ENCODE measurements at places on chromosomes 11 and 22.
A peak's percentile ranks its signal among the peaks of the same experiment; 100 is the strongest.

GRCh38 chr11:118153516-118153915 is 893 bp upstream of the SCN4B start:
- no peak for DNase-seq

GRCh38 chr11:119790476-119790875 is 61.5 kb upstream of the NECTIN1 start:
- no peak for DNase-seq

GRCh38 chr22:45320357-45320976 is 10.7 kb downstream of the FAM118A start:
- no peak for DNase-seq

DNA sequence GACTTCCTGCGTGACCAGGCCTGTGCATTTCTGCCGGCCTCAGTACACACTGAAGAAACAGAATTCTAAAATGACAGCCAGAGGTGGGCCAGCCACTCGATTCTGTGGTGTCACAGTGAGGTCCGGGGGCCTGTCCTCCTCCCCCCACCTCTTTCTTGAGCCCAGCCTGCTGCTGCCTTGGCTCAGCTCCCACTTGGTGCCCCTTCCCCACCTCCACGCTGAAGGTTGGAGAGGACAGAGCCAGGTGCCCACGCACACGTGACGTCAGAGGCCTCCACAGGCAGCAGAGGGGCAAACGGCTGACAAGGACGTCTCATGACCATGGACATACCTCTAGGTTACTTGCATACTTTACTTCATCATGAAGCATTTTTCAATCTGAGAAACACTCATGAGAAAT is 78.0 kb upstream of the SHANK2 start:
- no peak for DNase-seq

GRCh38 chr11:6040874-6041273 is 10.3 kb upstream of the OR56A1 start:
- DNase-seq: no peak

- peak; percentile 90 for DNase-seq
Observed at GRCh38 chr11:18383388-18384156, 10.8 kb upstream of the LDHA start.

- DNase-seq: no peak
Observed at GRCh38 chr11:88188251-88188931, 13.1 kb upstream of the RAB38 start.

GRCh38 chr11:128663824-128664223 is 30.0 kb upstream of the FLI1 start:
- no peak for DNase-seq

DNA sequence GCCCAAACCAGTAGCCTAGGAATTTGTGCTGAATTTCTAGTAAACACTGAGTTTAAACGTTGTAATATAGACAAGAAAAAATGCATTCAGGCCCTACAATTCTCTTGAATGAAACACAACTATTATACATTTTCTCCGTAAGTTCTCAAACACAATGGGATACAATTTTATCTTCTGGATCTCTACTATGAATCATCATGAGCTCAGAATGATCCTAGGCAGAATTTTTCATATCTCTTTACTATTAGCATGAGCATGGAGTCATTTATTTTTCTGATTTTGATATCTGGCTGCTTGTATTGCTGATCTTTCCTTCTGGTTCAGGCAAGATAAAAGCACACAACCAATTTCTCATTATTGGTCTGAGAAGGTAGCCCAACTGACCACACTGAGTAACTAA is 1123.4 kb upstream of the RAG2 start:
- DNase-seq: no peak

GRCh38 chr11:9230296-9230695 is 34.9 kb downstream of the DENND5A start:
- no peak for DNase-seq

GRCh38 chr11:123640677-123641494 is 13.5 kb downstream of the SCN3B start:
- DNase-seq: peak; percentile 82

Measured in activated CD4-positive, alpha-beta T cell treated with anti-CD3 and anti-CD28 coated beads, Interleukin-2, amount 10 ng/mL, durations not matched to agents 24 days and 14 days (primary cell).